NCI-H2029 treated with DMSO at 0.1 percent for 48 hours (cell line): ENCODE measurements at places on chromosomes 5 and 9.

DNA sequence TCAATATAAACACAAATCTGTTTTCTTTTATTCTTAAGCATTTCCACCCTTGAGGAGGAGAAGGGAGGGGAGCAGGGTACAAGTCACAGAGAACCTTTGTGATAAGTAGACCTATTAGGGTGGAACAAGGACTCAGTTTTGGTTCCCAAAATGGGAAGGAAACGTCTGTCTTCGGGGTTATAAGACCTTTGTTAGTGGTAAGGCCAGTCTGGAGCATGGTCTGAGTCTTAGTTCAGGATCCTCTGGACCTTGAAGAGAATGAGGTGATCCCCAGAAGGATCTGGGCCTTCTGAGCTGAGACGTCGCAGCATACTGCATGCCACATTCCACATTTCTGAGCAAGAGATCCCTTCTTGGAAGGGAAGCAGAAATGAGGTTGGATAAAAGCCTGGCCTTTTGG, 37.2 kb downstream of the FAXDC2 start:
- no peak for DNase-seq

DNA sequence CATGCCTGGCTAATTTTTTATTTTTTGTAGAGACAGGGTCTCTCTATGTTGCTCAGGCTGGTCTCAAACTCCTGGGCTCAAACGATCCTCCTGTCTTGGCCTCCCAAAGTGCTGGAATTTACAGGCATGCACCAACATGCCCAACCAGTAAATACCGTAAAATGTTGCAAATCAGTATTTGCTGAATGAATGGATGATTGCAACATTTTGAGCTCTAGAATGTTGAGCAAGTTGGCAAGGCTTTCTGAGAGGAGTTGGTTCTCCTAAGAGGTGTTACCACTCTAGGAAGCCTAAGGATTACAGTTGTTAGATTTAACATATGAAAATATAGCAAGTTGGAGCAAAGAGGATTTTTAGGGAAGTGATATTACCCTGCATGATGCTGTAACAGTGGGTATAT, 15.6 kb upstream of the DMXL1 start:
- DNase-seq, result no peak

DNA sequence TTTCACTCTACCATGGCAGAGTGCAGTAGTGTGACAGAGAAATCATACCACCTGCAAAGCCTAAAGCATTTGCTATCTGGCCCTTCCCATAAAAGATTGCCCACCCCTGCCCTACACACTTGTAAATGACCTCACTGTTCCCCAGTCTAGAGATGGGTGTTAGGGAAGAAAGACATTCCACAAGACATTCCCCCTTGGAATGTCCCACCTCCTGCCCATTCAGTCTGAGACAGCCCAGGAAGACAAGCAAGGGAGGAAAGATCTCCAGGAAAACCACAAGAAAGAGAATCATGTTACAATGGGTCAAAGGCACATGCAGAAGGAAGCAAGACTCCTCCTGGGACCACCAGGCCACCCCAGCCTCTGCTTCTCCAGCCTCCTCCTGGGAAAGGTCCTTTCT, 230.0 kb downstream of the AGTPBP1 start:
- DNase-seq, result no peak

DNA sequence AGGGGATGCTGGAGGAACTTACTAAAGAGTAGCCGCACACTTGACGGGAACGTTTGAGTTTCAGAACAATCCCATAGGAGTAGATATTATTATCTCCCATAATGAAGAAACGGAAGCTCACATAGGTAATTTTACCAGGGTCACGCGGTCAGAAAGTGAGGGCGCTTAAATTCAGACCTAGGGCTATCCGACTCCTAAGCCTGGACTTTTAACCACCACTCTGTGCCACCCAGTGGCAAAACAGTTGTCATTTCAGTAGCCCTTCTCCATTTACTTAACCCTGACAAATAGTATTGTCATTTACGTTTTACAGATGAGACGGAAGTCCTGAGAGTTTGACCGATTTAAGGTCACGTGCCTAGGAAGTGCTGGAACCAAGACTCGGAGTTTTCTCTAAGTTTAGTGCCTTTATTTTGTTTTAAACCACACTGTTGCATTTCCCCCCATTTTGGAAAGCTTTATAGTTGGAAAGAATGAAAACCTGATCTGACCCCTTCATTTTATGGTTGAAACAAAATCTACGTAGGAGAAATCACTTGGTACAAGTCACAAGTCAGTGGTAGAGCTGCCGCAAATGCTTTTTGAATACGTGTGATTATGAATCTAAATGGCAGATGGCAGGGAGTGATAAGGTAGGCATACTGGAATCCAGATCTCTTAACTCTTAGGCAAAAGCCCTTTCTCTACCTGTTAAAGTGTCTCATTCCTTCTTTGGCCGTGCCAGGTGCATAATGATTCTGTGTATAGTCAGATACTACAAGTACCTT, 650 bp downstream of the MRRF start:
- DNase-seq, result peak; percentile 10

GRCh38 chr9:126650404-126651341, 36.9 kb downstream of the LMX1B start:
- no peak for DNase-seq

- DNase-seq, result no peak
Measured at GRCh38 chr9:124295159-124295794, 37.5 kb downstream of the NEK6 start.

- no peak for DNase-seq
Measured at GRCh38 chr5:50653946-50654345, 12.5 kb upstream of the PARP8 start.

DNA sequence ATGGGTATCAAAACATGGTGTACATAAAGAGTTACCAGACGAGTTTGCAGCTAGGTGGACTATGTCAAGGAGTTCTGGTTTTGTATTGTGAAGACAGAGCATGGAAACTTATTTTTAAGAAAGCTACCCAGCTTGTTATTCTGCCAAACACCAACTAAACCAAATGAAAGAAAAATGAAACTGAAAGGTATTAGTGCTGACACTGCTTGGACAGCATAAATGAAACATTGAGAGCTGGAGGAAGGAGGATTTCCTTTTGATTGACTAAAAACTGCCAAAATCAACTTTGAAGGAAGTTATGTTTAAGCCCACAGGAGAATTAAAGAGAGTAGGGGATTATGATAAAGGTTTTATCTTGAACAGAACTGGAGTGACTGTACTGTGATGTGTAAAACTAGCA, 766.2 kb downstream of the PTPRD start:
- no peak for DNase-seq

DNA sequence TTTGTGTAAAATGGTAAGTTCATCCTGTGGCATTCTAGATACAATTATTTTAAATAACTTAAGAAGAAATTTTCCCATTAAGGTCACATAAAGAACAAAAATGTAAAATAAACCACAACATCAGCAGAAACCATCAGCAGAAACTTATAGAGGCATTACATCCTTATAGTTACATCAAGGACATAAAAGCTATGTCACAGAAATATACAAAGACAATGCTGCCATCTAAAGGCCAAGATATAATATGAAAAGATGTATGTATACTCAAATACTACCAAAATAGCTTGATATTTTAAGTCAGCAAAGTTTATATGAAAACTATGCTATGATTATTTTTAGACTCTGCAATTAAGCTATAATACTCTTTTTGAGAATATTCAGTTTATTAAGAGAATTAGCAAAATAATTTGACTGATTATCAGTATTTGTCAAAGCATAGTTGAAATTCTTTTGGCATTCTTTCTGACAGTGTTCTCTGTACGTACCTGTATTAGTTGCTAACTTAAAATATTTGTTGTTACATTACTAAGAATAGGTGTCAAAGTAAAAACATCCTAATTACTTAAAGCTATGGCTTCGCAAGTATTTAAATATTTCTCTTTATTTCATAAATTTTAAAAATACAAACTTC, 36.2 kb downstream of the FBXL17 start:
- DNase-seq, result peak; percentile 22

- no peak for DNase-seq
Measured at GRCh38 chr9:88936668-88937067, 54.6 kb upstream of the S1PR3 start.

DNA sequence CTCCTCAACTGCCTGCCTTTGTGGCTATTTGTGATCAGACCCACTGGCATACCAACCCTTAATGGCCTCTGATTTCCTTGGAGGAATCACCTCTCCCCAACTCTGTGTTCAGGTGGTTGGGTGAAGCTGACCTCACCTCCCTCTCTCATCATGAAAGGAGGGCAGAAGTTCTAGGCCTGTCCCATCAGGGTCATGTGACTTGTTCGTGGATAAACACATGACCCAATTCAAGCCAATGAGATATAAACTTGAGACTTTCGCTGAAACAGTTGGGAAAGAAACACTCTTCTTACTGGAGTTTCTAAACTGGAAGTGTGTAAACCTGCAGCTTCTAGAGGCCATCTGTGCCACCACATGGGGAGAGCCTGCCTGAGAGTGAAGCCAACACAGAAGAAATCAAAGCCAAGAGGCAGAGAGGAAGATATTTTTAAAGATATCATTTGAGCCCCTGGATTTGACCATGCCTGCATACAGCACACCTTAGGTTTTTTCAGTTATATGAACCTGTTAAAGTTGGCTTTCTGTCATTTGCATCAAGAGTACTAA, 5.8 kb downstream of the GABBR2 start:
- DNase-seq, result no peak

- DNase-seq, result no peak
Measured at GRCh38 chr5:109946610-109947009, 256.9 kb downstream of the MAN2A1 start.

DNA sequence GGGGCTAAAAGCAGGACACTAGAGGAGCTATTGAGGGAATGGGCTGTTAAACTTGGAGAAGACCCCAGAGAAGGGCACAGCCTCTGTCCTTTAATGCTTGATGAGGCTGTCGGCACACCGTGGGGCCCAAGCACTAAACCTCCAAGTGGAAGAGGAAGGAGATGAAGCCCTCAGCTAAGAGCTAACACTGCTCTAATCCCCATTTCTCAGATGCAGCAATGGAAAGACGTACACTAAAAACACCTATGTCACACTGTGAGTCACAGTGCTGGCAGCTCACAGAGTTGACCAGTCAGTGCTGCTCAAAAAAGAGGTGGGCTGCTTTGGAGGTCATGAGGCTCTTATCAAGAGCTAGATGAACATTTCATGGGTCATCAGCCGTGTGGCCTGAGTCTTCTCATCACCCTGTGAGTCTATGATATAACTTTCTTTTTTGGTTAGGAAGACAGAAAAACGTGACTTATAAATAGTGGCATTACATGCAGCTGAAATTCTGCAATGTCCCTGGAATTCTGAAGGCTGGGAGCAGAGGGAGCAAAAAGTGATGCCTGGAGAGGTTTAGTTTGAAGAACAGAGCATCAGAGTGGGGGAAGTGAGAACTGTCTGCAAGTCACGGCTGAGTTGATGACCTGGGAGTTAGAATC, 21.5 kb downstream of the TNFSF8 start:
- DNase-seq, result no peak

DNA sequence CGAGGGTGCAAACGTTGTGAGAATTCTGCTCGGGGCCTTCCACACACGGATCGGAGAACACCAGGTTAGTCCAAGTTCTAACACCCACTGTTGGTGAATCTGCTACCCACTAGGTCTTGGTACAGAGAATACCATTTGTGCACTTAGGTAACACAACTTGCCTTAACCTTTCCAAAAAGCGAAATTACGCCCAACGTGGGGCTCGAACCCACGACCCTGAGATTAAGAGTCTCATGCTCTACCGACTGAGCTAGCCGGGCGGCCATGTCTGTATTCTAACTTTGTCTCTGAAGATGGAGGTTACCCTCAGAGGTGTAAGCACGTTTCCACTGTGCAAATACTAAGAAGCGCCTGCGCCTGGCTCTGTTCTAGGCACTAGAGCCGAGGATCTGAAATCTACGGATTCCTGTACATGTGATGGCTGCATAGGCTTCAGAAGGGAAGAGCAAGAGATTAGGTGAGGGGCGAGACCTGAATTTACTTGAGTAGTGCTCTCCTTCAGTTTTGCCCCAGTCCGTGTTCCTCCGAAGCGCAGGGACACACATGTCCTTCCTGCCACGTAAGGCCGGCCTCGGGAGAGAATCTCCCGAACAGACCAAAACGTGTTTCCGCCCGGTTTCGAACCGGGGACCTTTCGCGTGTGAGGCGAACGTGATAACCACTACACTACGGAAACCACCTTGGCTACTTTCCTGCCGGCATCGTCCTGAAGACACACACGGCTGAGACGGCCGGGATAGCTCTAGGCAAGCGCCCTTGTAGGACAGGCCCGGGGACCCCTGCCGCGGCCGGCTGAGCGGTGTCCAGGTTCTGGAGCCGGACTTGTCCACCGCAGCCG, 1.1 kb upstream of the TRIM41 start:
- no peak for DNase-seq

DNA sequence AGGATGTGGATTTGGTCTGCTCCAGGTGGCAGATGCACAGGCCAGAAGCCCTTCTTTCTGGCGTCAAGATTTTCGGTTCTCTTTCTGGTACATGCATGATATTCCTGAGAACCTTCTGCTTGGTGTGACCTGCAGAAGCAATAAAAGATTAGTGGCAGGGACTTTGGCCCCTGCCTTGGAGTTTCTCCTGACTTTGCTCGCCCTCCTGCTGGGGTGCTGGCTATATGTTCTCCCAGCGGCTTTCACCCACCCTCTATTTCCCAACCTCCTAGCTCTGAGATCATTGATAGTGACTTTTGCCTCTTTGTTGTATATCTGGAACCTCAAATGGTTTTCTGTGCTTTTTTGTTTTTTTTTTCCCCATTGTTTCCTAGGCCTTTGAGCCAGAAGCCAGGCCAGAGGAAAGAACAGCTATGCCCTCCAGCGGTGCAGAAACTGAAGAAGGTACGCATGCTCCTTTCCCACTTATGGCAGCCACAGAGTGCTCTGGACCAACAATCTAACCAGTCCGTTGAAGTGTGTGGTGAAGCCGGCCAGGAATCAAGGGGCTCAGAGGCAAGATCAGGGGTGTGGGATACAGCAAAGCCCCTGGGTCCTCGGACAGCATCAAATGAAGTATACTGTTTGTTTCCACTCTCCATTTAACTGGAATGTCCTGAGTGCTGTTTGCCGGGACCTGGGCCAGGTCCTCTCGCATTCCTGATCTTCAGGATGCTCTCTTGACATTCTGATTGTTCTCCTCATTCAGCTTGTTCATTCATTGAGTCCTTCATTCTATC, 154.5 kb downstream of the ARHGEF28 start:
- peak; percentile 19 for DNase-seq

- no peak for DNase-seq
Measured at GRCh38 chr5:180216646-180217171, 7.7 kb upstream of the RASGEF1C start.

GRCh38 chr5:14054965-14055963, 87.9 kb upstream of the TRIO start:
- DNase-seq, result no peak
